ENCODE measurements at places on chromosomes 1 and 21.

DNA sequence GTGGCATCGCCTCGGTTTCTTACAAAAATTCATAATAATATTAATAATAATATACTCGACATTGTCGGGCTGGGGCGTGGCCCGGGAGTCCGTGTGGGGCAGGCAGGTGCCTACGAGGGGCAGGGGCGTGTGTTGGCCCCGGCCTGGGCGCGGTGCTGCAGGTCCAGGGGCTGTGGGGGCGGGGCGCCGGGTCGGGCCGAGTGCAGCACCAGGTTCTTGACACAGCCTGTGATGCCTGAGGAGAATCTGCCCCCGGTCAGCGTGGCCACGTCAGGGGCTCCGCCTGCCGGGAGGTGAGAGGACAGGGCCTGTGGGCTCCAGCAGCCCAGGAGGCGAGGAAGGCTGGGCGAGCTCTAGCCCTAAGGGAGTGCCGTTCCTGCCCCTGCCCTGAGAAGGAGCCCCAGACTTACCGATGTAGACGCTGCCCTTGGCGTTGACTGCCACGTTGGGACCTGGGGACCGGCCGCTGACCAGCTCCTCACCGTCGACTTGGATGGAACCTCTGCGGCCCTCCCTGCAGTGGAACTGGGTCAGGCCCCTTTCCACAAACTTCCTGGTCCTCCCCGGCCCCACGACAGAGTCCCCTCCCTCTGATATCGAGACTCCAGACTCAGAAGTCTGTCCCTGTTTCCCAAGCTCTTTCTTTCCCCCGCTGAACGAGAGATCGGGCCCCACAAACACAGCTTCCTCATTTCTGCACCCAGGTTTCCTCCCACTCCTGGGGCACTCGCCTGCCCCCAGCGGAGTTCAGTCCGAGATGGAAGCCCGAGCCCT is 11.3 kb downstream of the LDLRAD2 start:
- DNase-seq, result no peak

DNA sequence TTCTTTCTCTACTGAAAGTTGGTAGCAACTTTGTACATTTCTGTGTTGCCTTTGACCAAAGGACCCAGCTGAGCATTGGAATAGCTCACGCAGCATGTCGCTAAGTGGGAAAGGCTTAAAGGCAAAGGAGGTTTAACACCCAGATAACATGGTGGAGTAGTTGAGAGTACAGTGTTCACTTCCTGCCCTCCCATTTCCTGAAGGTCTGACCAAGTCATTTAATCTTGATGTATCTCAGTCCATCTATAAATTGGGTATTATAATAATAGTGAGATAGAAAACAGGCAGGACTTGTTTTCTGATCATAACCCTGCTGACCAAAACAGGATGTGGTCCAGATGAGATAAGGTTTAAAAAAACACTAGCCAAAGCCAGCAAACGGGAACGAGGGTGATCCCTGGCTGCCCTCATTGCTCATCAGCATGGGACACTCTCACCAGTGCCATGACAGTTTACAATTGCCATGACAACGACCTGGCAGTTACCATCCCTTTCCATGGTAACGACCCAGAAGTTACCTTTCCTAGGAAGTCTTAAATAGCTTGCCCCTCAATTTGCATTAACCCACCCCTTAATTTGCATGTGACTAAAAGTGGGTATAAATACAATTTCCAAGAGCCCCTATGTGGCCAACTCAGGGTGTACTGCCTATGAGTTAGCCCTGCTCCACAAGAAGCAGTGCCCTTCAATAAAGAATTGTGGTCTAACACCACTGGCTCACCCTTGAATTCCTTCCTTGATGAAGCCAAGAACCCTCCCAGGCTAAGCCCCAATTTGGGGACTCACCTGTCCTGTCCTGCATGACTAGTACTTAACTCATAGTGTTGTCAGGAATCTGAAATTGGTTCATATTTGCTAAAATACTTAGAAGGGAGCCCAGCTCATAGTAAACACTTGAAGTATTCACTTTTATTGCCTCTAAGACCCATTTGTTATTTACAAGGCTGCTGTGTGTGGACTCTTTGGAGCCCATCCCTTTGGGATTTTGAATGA is 28.4 kb upstream of the FHAD1 start:
- DNase-seq, result no peak

DNA sequence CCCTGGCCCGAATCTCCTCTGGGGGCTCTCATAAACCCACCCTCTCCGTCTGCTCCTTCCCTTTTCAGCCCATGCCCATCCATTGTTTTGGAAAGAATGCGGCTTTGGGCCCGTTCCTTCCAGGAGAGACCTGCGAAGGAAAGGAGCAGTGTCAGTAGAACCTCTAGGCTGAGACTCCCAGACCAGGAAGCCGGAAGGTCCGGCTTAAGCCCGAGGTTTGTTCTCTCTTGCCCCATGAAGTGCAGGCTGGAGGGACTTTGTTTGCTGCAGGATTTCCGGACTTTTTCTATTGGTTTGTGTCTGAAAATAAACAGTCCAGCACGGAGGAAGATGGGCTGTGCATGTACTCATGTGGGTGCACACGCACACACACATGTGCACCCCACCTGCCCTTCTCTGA is 49.8 kb downstream of the ELK4 start:
- no peak for DNase-seq

DNA sequence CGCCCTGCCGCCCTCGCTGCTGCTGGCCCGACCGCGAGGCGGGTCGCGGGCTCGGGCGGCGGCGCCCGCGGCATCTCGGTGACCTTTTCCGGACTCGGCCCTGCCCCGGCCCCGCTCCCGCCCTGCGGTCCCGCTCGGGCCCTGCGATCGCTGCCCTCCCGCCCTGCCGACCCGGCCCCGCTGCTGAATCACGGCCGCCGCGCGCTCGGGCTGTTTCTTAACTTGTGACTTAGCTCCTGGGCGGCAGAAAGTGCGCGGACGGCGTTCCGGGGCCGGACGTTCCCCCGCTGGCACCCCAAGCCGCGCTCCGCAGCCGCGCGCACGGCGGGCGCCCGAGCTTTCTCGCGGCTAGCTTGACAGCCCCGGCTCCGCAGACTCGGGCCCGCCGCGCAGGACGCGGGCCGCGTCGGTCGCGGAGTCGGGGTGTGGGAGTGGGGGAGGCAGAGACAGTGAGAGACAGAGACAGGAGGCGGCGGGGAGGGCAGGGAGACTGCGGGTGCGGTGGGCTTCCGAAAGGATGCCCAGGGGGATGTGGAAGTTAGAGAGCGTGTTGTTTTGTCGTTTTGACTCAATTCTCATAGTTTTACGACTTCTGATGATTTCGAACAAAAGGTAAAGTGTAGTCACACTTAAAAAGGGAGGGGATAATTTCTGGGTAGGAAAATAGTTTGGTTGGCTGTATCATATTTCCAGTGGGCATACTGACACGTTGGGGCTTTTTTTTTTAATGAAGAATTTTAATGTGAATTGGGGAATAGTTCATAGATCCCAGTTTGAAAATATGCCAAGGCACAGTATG is 49.8 kb downstream of the PRDM2 start:
- peak; percentile 23 for DNase-seq

GRCh38 chr1:212575333-212575732 is 33.2 kb upstream of the ATF3 start:
- no peak for DNase-seq

DNA sequence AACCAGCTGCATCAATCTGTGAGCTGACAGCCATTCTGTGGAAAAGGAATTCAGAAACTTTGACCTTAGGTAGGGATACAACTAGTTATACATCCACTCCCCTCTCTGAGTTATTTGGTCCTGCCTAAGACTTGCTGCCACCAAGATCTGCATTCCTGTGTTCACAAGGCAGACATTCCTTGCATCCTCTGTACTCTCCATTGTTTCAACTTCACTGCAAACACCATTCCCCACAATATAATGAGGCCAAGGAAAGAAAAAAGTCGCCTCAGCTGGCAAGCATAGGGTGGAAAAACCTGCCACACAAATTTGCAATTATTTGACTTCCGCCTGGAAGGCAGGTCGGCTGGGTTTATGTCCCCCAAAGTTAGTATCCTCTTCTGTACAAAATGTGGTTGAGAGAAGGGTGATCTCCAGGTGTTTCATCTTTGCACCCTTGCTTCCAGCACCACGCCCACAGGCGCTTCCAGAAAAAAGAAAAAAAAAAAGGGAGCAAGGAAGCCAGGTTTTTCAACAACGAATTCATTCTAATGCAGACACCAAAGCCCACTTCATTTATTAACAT is 676 bp upstream of the CTTNBP2NL start:
- no peak for DNase-seq
